ENCODE measurements at places on chromosomes 3 and 15. TPM values are rescaled to one million over a fixed set of nuclear protein-coding genes. Genes with fewer than 3 reads are reported as not detected.

DNA sequence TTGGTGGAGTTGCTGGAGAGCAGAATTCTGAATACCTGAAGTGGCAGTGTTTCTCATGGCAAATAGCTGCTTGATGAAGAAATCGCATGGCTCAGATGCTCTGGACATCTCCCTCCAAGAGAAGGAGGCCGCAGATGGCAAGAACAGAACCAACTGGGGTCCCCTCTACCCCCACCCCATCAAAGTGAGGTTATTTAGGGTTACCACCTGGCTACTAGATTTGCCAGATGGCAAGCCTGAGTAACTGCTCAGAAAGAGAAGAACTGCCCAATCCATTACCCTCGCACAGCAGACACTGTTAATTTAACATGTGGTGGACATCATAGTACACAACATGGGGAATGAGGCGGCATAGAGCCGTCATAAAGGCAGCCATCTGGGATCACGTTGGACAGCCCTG lies 30.5 kb upstream of the LIPC start:
- no peak for DNase-seq

- DNase-seq, result no peak
Observed at GRCh38 chr15:31839388-31839787, 190.9 kb upstream of the CHRNA7 start.

APOD gene
- total RNA-seq, result 221 TPM

ARL6IP5 gene
- 153 TPM for total RNA-seq

DISP2 gene
- total RNA-seq, result 0.05 TPM

TM4SF18 gene
- total RNA-seq, result 6.6 TPM

CHDH gene
- 2.0 TPM for total RNA-seq

DNA sequence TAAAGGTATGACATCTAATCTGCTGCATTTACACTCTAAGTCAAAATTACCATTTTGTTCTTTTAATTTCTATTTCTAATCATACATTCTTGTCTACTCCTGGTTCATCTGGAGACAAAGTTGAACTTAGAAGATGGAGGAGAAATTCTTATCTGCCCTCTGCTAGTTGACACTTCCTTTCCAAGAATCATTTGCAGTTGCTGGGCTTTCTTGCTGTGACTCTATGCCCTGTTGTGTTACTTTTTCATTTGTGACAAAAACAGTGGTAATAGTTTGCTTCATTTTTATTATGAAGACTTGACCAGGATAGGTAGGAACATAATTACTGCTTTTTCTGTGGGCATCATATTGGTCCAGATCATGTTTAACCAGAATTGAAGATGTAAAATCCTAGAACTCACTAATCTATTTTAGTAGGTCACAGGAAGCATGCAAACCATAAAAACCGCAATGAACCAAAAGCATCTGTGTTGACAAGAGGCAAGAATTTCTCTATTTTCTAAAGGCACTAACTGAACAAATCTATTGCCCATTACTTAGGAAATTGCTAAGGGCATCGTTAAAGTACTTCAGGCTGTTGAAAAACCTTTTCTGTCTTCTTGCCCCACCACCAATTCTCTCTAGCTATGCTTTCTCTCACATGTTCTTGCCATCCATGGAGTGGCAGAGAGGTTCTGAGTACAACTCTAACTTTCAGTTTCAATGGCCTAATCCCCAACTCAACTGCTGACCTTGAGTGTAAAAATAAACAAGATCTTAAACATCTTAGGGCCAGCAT lies 4.2 kb upstream of the CCR2 start:
- DNase-seq, result no peak

PPP1R14D gene
- not detected for total RNA-seq

FES gene
- total RNA-seq, result 31.7 TPM

- no peak for DNase-seq
Observed at GRCh38 chr3:11284011-11284410, 11.8 kb downstream of the ATG7 start.

- no peak for DNase-seq
Observed at GRCh38 chr3:119834754-119835370, 53.0 kb downstream of the NR1I2 start.

DNA sequence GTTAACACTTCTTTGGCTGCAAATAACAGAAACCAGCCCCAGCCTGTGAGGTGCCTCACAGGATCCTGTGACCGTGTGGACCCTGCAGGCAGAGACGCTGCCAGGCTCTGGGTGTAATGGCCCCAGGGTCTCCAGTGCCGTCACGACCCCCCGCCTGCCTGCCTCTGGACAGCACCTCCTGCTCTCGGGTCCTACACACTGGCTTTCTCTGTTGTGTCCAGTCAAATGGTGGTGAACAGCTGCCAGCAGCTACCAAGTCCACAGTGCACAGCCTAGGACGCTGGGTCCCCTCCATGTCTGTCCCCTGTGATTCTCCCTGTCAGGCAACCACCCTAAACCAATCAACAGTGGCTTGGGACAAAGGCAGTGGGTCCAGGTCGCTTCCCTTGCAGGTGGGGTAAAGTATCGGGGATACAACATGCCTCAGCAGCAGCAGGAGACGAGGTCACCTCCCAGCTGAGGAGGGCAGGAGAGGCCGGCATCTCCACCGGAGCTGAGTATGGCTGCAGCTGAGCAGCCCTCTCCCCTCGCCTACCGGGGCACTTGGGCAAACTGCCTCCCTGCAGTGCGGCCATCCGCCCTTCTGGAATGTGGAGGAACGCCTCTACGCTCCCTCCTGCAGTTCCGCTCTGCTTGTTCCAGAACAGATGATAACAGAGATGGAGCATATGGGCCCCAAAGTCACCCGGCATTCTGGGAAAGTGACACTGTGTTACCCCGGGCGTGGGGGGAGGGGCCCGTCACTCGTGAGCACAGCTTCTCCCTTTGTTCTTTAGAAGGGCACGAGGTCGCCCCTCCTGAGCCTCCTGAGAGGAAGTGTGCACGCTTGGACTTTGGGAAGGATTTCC lies 21.1 kb upstream of the SKOR1 start:
- no peak for DNase-seq

DNA sequence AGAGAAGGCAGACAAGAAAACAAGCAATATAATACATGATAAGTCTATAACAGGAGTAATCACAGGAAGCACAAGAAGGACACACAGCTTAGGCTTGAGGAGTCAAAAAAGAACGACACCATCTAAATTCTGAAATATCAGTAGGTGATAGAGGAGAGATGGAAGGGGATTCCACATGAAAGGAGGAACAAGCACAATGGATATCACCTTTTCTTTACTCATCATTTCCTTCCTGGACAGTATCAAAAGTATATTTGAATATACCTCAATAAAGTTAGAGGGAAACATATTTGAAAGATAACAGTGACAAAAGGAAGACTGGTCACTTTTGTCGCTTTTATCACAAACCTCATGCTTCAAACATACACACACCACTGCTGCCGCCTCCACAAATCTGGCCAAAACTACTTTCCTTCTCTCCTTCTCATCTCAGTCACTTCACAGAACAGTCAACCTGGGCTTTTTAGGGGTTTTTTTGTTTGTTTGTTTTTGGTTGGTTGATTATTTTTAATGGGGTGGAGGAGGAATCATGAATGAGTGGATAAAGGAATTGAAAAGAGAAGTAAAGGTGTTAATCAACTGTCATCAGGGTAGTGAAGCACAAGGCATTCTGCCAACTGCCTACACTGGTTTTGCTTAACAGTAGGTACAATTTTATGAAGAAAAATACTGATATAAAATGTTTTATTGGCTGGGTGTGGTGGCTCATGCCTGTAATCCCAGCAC lies 18.5 kb downstream of the DENND4A start:
- no peak for DNase-seq

EPB42 gene
- 0.65 TPM for total RNA-seq

GRCh38 chr3:8759038-8759707 lies 10.2 kb downstream of the OXTR start:
- DNase-seq, result no peak

GRCh38 chr3:28637742-28638141 lies 289.1 kb upstream of the AZI2 start:
- DNase-seq, result no peak

- no peak for DNase-seq
Observed at GRCh38 chr15:48632651-48633050, 12.9 kb downstream of the FBN1 start.

CNTN3 gene
- total RNA-seq, result 5.1 TPM

GRCh38 chr3:23071758-23072157 lies 131.4 kb upstream of the UBE2E2 start:
- no peak for DNase-seq

- DNase-seq, result no peak
Observed at GRCh38 chr3:183287301-183287971, 34.4 kb downstream of the B3GNT5 start.

DNA sequence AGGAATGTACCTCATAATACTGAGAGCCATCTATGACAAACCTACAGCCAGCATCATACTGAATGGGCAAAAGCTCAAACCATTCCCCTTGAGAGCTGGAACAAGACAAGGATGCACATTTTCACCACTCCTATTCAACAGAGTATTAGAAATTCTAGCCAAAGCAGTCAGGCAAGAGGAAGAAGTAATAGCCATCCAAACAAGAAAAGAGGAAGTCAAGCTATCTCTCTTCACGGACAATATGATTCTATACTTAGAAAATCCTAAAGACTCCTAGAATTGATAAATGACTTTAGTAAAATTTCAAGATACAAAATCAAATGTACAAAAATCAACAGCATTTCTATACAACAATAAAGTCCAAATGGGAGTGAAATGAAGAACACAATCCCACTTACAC lies 30.2 kb downstream of the OCA2 start:
- DNase-seq, result no peak

- no peak for DNase-seq
Observed at GRCh38 chr15:68730976-68731897, 89.5 kb downstream of the ANP32A start.

C3orf62 gene
- 3.3 TPM for total RNA-seq

ARGFX gene
- not detected for total RNA-seq
